Chondrocyte (in vitro differentiated cells): ENCODE measurements at places on chromosomes 1 and 21. TPM values are rescaled to one million over a fixed set of nuclear protein-coding genes. Genes with fewer than 3 reads are reported as not detected.

Gene SIM2
- 0.59 to 1.3 TPM (median 0.60 TPM) in 3 replicates for total RNA-seq

Gene LAX1
- total RNA-seq, result 0.07 TPM in 1 of 3 replicates, not detected in the others

Gene C8A
- not detected in 3 replicates for total RNA-seq

Gene SPAG17
- total RNA-seq, result 0.30 to 0.82 TPM in 2 of 3 replicates, not detected in the other

Gene ZNF691
- total RNA-seq, result 5.5 to 7.6 TPM (median 7.4 TPM) in 3 replicates

Gene HMGB4
- total RNA-seq, result not detected in 3 replicates
